ENCODE measurements at places on chromosomes 5 and 9. TPM values are rescaled to one million over a fixed set of nuclear protein-coding genes. Genes with fewer than 3 reads are reported as not detected.

- H3K4me1 ChIP-seq = no peaks in the 10 kb centered on the region
- no peak for DNase-seq
- H3K27ac ChIP-seq = no peak overlapping the region
- H3K36me3 ChIP-seq = peaks cover 3% of the 10 kb centered on the region
- H3K27me3 ChIP-seq = no peaks in the 10 kb centered on the region
- no peak overlapping the region for H3K4me3 ChIP-seq
Measured at GRCh38 chr9:61665829-61666228, 476.0 kb downstream of the SPATA31A7 start.

- H3K27ac ChIP-seq = no peak overlapping the region
- peaks cover 26% of the 10 kb centered on the region for H3K4me1 ChIP-seq
- H3K36me3 ChIP-seq = peaks cover 4% of the 10 kb centered on the region
- H3K27me3 ChIP-seq = no peaks in the 10 kb centered on the region
- no peak for DNase-seq
- no peak overlapping the region for H3K4me3 ChIP-seq
Measured at GRCh38 chr9:125767349-125767748, 20.2 kb downstream of the PBX3 start.

GRCh38 chr5:91272858-91273257 is 110.3 kb downstream of the ARRDC3 start:
- no peaks in the 10 kb centered on the region for H3K36me3 ChIP-seq
- no peak for DNase-seq
- peaks cover 17% of the 10 kb centered on the region for H3K4me1 ChIP-seq
- H3K27me3 ChIP-seq = no peaks in the 10 kb centered on the region
- H3K4me3 ChIP-seq = no peak overlapping the region

GRCh38 chr5:177370488-177371119 is 12.9 kb downstream of the RGS14 start:
- no peak for DNase-seq
- no peaks in the 10 kb centered on the region for H3K36me3 ChIP-seq
- H3K4me1 ChIP-seq = peaks cover 27% of the 10 kb centered on the region
- no peaks in the 10 kb centered on the region for H3K27me3 ChIP-seq
- peak overlapping the region; percentile 64 for H3K4me3 ChIP-seq
- no peak overlapping the region for H3K27ac ChIP-seq

Gene PITX1
- 0.18 TPM for total RNA-seq

Gene PCDHB4
- total RNA-seq = 5.4 TPM

Data from chondrocyte (in vitro differentiated cells).